ENCODE measurements at places on chromosomes 4 and X. TPM values are rescaled to one million over a fixed set of nuclear protein-coding genes. Genes with fewer than 3 reads are reported as not detected.

The PRDM5 gene
- 10.6 TPM for total RNA-seq

The PRR32 gene
- total RNA-seq, result not detected

The RAI2 gene
- 0.87 TPM for total RNA-seq

The NUP62CL gene
- total RNA-seq, result not detected

The MAGEA9B gene
- total RNA-seq, result not detected

The CYTL1 gene
- 67.3 TPM for total RNA-seq

Data from chondrocyte (in vitro differentiated cells).